ENCODE measurements at places on chromosomes 3 and 15.

DNA sequence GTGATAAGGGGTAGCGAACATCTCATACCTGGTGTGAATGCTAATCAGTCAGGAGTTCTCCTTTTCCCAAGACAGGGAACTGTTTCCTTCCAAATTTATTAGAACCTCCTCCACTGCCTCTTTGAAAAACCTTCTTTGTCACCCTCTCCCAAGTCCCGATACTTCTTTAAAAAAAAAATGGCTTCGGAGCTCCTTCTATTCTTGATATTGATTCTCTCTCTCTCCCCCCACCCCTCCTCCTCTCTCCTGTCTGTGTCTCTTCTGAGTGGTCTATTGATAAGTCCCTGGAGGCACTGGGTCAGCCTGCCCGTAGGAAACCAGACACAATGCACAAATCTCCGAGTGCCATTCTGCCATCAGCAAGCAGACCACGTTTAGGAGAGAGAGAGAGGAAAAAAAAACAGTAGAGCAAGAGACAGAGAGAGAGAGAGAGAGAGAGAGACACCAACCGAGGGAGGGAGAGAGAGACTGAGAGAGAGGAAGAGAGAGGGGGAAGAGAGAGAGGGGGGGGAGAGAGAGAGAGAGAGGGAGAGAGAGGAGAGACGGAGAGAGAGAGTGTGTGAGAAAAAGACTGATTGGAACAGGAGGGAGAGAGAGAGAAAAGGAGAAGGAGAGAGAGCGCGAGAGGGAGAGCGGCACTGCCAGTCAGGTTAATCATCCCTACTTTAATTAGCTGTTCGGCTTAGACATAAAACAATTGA lies 160.9 kb downstream of the TIGIT start:
- no peak for DNase-seq

DNA sequence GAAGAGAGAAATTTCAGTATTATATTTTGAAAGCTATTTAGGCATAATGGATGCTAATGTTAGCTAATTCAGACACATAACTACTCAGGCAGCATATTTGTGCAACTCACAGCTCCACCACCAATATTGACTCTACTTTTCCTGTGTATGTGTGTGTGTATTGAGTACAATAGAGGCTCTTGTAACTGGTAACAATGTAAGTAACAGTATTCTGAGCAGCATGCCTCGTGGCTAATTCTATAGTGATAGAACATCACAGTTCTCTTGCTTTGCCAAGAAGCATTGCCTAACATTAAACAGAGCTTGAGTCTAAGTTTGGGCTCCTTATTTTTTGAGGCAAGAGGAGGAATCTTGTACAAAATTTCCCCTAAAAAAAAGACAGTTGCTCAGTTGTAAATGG lies 98.6 kb upstream of the ARHGEF26 start:
- no peak for DNase-seq

- no peak for DNase-seq
Observed at GRCh38 chr3:63588895-63589294, 63.6 kb upstream of the SNTN start.

GRCh38 chr3:152323834-152324233 lies 55.1 kb downstream of the MBNL1 start:
- DNase-seq: no peak

DNA sequence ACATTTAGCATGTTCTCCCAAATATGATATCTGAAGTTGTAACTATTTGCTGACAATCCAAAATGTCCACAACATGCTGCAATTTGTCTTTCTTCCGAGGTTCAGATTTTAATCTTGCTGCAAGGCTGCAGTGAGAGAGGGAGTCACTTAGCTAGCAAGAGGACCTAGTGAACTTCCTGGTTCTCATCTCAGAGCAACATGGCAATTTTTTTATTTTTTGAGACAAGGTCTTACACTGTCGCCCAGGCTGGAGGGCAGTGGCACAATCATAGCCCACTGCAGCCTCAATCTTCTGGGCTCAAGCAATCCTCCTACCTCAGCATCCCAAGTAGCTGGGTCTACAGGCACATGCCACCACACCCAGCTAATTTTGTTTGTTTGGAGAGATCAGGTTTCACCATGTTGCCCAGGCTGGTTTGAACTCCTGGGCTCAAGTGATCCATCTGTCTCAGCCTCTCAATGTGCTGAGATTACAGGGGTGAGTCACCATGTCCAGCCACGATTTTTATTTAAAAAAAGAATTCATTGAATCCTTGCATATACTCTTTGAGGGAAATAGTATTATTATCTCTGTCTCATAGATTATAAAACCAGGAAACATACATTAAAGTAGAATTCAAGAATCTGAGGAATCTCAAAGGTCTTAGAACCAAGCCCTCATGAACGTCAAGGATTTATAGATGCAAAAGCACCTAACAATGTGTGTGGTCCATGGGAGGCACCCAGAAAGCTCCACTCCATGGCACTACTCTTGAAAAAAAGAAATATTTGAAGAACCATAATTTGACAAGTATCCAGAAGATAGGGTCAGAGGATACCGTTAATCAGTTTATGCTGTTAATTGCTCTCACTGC lies 9.1 kb downstream of the HDC start:
- no peak for DNase-seq

DNA sequence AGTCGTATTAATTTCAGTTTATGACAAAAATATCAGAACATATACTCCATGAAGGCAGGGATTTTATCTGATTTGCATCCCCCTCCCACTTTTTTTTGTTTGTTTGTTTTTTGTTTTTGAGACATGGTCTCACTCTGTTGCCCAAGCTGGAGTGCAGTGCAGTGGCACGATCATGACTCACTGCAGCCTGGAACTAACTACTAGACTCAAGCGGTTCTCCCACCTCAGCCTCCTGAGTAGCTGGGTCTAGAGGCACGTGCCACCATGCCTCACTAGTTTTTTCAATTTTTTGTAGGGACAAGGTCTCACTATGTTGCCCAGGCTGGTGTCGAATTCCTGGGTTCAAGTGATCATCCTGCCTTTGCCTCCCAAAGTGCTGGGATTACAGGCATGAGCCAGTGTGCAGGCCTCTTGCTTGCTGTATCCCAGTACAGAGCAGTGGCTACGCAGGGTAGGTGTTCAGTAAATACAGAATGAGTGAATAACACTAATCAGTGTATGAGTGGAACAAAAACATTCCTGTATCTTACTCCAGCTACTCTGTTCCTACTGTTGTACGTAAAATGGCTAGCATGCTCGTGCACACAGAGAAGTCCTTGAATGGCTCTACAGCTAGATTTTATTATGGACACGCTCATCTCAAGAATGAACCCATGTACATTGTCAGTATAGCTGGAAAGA lies 272.4 kb downstream of the FOXP1 start:
- DNase-seq: no peak

GRCh38 chr3:193734737-193735366 lies 141.8 kb downstream of the OPA1 start:
- no peak for DNase-seq

- DNase-seq: no peak
Observed at GRCh38 chr3:177262396-177262795, 65.1 kb upstream of the TBL1XR1 start.

- DNase-seq: no peak
Observed at GRCh38 chr3:19543212-19543841, 390.7 kb downstream of the EFHB start.

- no peak for DNase-seq
Observed at GRCh38 chr3:170331143-170331542, 26.4 kb upstream of the SKIL start.

GRCh38 chr3:115666081-115666480 lies 42.8 kb downstream of the GAP43 start:
- no peak for DNase-seq

GRCh38 chr3:12138044-12138443 lies 20.7 kb downstream of the TIMP4 start:
- DNase-seq: no peak

GRCh38 chr3:189834462-189834861 lies 203.3 kb downstream of the TP63 start:
- DNase-seq: no peak

- no peak for DNase-seq
Observed at GRCh38 chr3:85846940-85847339, 888.2 kb downstream of the CADM2 start.

DNA sequence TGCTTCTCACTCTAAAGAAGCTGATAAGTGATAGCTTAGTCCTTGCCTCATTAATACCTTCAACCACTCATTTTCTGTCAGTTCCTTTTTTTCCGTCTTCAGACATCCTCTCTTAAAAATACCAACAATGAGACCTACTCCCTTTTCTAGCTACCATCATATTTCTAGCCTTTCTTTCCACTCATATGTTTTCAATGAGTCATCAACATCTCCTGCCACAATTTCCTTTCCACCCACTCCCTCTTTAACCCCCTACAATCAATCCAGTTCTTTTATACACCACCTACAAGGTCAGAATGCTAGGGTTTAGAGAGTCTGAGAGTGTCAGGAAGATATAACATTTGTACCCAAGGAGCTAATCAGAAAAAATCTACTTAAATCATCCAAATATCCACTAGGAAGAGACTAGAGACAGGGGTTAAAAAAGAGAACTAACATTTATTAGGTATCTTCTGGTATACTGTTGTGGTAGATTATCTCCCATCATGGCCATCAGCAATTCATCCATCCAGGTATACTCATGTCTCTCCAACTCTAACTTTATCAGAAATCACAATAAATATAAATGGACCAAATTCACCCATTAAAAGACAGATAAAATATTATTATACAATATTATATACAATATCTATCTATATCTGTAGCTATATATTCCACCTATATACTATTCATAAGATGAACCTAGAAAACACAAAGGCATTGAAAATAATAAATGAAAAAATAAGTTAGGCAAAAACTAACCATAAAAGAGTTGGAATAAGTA lies 42.5 kb downstream of the MYLK start:
- DNase-seq: no peak
